ENCODE measurements at places on chromosomes 5 and 9.
A peak's percentile ranks its signal among the peaks of the same experiment; 100 is the strongest.

GRCh38 chr5:80654054-80654390 lies 430 bp upstream of the MSH3 start:
- DNase-seq, result no peak

DNA sequence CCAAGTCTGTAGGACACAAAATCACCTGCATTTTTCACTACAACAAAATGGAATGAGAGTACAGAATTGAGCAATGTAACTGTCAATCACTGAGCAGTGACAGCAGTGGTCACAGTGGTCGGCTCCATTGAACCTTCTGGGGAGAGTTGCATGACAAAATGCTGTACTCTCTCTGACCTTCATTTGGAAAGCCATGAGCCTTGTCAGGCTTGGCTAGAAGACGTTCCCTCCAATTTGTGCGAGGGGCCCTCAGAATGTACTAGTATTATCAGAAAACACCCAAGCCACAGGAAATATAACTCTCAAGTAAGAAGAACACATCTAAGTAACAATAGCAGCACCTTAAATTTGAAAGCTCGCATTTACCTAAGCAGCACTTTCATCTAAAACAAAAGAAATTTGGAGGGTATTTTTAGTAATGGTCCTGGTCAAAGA lies 425.6 kb upstream of the MEF2C start:
- no peak for DNase-seq

DNA sequence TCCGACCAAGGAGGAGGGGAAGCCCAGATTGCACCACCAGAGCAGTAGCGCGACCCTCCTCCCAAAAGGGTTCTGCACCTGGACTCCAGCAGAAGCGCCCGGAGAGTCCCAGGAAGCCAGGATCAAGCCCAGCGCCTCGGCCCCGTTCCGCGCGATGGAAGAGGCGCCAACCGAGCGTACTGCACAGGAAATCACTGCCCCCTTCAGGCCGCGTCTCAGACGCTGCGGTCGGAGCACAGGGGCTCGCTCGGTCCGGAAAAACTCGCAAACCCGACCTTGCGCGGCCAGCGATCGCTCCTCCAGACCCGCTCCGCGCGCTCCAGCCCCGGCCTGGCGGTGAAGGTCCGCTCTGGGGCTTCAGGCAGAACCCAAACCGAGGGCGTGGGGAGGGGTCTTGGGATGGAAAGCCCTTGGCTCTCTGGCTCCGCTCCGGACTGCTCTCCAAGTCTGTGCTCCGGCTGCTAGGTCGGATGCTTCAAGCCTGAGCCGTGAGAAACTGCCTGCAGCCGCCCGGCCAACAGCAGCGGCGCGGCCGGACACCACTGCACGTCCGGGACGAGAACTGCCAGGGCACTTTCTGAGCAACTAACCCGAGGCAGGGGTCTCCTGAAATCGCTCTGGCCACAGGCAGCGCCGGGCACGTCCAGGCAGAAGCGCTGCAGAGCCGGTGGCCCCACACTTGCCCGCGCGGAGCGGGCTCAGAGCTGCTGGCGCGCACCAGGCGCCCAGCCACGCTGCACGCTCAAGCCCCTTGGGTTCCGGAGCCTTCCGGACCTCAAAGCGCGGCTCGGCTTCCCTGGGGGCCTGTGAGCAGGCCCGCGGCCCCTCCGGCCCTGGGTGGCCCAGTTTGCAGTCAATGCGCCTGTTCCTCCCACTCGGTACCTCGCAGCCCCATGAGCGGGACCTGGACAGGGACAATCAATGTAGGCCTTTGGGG lies 1.3 kb downstream of the GABBR2 start:
- peak; percentile 69 for DNase-seq

DNA sequence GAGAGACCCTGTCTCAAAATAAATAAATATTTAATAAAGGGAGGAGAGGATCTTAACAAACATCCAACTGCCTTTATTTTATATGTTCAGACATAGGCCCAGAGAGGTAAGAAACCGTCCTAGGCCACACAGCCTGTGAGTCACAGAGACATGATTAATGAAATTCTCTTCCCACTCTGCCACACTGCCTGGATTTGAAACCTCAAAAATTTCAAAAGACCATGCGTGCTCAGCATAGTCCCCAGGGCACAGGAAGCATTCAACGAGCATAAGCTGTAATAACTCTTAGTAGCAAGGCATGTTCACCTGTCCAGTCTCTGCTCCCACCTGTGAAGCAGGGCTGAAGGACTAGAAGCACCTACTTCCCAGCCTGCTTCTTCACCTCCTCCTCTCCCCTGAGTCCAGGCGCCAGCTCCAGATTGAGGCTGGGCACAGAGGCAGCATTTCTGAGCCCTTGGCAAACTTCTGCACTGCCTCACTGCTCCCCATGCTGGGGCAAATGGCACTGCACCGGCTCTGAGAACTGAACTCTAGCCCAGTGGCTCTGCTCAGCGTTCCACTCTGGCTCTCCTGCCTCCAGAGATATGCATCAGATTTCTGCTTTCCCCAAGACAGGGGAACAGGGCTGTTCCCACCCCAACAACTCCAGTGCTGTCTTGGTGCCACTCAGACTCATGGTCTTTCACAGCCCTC lies 1.1 kb downstream of the FAT2 start:
- DNase-seq, result no peak

DNA sequence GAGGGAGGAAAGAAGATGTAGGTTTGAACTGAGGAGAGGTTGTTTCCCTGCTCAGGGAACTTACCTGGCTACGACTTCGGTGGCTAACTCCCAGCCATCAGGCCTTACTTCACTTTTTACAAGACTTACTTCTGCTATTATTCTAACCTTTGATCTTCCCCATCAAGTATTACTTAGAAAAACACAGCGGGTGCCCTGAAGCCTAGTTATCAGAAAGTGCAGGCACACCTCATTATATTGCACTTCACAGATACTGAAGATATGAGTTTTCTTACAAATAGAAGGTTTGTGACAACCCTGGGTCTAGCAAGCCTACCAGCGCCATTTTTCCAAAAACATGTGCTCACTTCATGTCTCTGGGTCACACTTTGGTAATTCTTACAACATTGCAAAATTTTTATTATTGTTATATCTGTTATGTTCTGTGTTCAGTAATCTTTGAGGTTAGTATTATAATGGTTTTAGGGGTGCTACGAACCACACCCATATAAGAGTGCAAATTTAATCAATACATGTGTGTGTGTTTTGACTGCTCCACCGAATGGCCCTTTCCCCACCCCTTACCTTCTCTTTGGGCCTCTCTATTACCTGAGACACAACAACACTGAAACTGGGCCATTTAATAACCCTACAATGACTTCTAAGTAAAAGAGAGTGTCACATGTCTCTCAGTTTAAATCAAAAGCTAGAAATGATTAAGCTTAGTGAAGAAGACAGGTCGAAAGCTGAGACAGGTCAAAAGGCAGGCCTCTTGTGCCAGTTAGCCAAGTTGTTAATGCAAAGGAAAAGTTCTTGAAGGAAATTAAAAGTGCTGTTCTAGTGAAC lies 2102.7 kb upstream of the WWC1 start:
- DNase-seq, result no peak

DNA sequence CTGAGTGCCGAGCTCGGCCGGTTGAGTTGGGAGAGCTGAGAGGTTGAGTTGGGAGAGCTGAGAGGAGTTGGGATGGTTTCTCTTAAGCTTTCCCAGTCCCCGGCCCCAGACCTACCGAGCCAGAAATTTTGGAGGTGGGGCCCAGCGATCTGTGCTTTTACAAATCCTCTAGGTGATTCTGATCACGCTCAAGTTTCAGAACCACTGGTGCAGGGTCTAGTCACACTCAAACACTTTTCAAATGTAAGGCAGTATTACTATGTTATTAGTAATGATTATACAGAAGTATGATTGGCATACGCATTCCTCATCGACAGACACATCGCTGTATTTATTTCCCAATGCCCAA lies 256 bp upstream of the CLINT1 start:
- no peak for DNase-seq

DNA sequence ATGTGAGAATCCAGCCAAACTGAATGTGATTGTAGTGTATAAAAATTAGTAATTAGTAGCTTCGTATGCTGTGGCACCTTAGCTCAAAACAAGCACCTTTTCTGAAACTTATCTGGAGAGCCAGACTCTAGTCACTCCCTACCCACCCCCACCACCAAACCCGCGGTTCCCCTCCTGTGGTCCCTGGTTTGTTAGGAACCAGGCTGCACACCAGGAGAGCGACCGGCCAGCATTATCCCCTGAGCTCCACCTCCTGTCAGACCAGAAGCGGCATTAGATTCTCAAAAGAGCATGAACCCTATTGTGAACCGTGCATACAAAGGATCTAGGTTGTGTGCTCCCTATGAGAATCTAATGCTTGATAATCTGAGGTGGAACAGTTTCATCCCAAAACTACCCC lies 498.6 kb downstream of the CHSY3 start:
- no peak for DNase-seq

GRCh38 chr5:112059579-112060135 lies 302.7 kb upstream of the NREP start:
- DNase-seq, result no peak

GRCh38 chr9:99012957-99013512 lies 69.3 kb downstream of the COL15A1 start:
- DNase-seq, result peak; percentile 17

Measured in NCI-H460 (cell line).